ENCODE measurements at places on chromosomes 5 and 9.
A peak's percentile ranks its signal among the peaks of the same experiment; 100 is the strongest.

- no peak for DNase-seq
These were observed 200.6 kb upstream of the MVB12B start for GRCh38 chr9:126125992-126126409.

GRCh38 chr9:71985297-71985911 is 74.0 kb downstream of the C9orf85 start:
- no peak for DNase-seq

DNA sequence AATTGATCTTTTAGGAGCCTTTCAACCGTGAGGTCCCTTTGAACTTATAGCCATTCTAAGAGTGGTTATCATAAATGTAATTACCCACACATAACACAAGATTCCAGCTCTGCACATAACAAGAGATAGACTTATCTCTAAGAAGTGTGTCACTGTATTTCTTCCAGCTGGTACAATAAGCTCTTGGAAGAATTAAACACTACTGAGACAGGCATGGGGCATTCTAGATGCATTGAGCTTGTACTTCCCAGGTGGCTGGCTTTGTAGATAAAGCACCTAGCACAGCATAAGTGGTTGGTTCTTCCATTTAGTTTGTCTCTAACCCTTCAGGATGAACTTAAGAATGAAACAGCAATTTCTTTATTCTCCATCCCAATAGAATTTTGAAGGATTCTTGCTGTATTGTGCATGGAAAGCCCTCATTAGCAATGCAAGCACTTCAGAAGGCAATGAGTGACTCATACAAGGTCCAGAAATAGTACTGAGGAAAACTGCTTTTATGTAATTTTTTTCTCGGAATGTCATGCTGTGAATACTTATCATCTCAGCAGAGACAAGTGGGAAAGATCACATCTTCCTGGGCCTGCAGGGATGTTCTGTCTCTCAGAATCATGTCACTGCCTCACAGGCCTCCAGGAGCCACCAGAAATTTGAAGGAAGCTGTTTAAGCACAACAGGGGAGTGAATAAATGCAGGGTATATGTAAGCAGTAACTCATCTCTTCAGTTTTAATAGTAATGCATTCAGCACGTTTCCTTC is 91.1 kb upstream of the CD180 start:
- no peak for DNase-seq

GRCh38 chr5:98510143-98510985 is 263.1 kb upstream of the RGMB start:
- DNase-seq = peak; percentile 19

DNA sequence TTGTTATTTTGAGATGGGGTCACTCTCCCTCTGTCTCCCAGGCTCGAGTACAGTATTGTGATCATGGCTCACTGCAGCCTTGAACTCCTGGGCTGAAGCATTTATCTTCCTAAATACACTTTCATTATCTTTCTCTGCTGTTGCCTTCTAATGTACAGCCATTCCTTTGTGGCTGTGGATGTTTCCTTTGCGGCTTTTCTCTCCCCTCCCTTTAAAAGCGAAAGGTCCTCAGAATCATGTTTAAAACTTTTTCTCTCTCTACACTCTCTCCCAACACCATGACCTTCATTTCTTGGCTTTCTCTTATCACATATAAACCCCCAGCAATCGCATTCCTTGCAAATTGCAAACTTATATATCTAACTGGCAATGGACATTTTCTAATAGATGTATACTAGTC is 1.6 kb downstream of the IFNA2 start:
- DNase-seq = no peak

- DNase-seq = no peak
These were observed 390.0 kb downstream of the PLK2 start for GRCh38 chr5:58069846-58070245.

Measured in nucleus accumbens (tissue), 56 donors.